ENCODE measurements at places on chromosomes 6 and 20. TPM values are rescaled to one million over a fixed set of nuclear protein-coding genes. Genes with fewer than 3 reads are reported as not detected.

DNA sequence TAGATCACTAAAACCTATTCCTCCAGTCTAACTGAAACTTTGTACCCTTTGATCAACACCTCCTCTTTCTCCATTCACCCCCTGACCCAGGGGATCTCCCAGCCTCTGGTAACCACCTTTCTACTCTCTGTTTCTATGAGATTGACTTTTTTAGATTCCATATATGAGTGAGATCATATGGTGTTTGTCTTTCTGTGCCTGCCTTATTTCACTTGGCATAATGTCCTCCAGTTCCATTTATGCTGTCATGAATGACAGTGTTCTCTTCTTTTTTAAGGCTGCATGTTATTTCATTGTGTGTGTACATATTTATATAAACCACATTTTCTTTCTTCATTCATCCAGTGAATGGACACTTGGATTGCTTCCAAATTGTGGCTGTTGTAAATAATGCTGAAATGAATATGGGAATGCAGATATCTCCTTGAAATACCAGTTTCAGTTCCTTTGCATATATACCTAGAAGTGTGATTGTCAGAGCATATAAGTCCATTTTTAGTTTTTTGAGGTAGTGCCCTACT lies 57.7 kb downstream of the DHX35 start:
- no peak overlapping the region for H3K27ac ChIP-seq
- no peak overlapping the region for H3K4me3 ChIP-seq

DNA sequence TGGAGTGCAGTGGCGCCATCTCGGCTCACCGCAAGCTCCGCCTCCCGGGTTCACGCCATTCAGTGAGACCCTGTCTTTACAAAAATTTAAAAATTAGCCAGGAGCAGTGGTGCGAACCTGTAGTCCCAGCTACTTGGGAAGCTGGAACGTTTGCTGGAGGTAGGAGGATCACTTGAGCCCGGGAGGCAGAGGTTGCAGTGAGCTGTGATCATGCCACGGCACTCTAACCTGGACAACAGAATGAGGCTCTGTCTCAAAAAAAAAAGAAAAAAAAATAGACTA lies 5.7 kb upstream of the PARD6B start:
- H3K27ac ChIP-seq, result peak overlapping the region; percentile 96
- no peaks in the 10 kb centered on the region for H3K27me3 ChIP-seq
- peaks cover 71% of the 10 kb centered on the region for H3K4me1 ChIP-seq

DNA sequence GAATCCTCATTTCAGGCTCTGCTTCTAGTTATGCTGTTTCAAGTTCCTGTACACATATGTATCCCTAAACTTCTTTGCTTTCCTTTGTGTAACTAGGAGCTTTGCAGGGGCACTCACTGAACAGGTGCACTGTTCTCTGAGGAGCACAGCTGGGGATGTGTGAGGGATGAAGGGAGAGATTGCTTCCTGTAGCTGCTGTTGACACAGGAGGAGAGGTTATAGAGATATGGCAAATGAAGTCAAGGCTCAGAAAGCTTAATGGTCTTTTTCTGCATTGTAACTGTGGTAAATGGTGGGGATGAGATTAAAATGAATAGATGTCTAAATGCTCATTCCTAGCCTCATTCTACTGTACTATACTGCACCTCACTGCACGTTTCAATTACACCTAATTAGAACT lies 454.3 kb downstream of the BTBD3 start:
- H3K4me1 ChIP-seq, result no peaks in the 10 kb centered on the region
- no peak overlapping the region for H3K4me3 ChIP-seq
- H3K36me3 ChIP-seq, result no peaks in the 10 kb centered on the region
- H3K27ac ChIP-seq, result no peak overlapping the region
- no peaks in the 10 kb centered on the region for H3K27me3 ChIP-seq
- DNase-seq, result no peak

GRCh38 chr6:20058912-20059311 lies 153.4 kb downstream of the MBOAT1 start:
- no peaks in the 10 kb centered on the region for H3K27me3 ChIP-seq
- H3K4me1 ChIP-seq, result no peaks in the 10 kb centered on the region
- no peak overlapping the region for H3K4me3 ChIP-seq
- no peaks in the 10 kb centered on the region for H3K36me3 ChIP-seq
- DNase-seq, result no peak

DNA sequence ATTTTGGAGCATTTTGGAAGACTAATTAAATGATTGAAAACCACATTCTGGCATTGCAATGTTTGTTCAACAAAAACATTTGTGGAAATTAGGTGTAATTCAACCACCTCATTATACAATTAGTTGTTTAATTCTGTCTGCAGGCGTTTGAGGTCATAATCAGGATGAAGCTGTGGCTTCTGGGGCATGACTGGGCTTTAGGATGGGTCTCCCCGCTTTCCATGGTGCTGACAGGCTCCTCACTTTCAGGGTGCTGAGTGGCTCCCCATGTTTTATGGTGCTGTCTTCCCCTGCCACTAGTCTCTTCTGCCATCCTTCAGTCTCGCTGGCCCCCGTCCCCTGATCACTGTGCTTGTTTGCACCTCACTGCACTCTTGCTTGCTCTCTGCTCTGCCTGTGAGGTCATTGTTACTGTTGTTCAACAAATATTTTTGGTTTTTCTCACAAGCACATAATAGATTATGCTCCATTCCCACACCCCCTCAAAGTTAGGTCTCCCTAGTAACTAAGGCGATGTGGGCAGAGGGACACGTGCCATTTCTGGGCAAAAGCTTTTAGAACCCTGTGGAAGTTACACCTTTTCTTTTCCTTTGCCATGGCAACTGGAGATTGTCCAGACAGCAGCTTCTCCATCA lies 25.4 kb upstream of the ZNF831 start:
- H3K36me3 ChIP-seq, result no peaks in the 10 kb centered on the region
- H3K27ac ChIP-seq, result no peak overlapping the region
- DNase-seq, result no peak
- no peak overlapping the region for H3K4me3 ChIP-seq

DNA sequence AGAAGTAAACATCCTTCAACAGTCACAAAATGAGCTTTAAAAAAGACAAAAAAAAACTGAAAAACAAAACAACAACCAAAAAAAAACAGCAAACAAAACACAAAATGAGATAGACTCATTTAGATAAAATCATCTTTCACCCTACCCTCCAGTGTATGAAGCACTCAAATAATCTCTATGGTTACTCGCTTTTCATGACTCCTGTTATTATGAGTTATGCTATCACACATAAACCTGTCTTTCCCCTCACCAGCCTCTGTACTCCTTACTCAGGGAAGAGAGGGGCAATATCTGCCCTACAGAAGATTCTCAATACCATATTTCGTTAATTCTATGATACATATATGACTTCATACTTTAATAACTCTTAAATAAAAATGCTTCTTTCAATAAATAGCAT lies 158.2 kb downstream of the TPBG start:
- no peak overlapping the region for H3K27ac ChIP-seq
- no peaks in the 10 kb centered on the region for H3K27me3 ChIP-seq
- H3K36me3 ChIP-seq, result no peaks in the 10 kb centered on the region
- H3K4me3 ChIP-seq, result no peak overlapping the region
- H3K4me1 ChIP-seq, result no peaks in the 10 kb centered on the region

DNA sequence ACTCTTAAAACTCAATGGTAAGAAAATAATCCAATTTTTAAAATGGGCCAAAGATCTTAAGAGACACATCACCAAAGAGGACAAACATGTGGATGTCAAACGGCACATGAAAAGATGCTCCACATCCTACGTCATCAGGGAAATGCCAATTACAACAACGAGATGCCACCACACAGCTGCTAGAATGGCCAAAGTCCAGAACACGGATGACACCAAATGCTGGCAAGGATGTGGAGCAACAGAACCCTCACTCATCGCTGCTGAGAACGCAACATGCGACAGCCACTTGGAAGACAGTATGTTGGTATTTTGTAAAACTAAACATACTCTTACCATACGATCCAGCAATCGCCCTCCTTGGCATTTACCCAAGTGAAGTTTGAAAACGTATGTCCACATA lies 132.8 kb upstream of the CDH4 start:
- H3K4me3 ChIP-seq, result no peak overlapping the region
- no peak overlapping the region for H3K27ac ChIP-seq
- no peak for DNase-seq

DNA sequence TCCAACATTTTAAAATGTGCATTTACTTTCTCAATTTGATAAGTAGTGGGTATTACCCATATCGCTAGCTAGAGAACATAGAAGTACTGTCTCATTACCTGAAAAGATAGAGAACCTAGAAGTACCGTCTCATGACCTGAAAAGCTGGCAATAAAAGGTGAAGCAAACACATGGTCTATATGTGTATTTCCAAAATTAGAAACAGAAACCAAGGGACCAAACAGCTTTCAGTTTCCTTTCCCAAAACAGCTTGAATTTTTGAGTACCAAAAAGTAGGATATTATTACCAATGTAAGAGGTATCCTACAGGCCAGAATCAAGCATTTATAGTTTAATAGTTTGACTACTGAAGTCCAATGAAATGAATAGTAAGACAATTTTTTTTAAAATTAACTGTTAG lies 77.2 kb downstream of the KIF13A start:
- DNase-seq, result no peak
- H3K27me3 ChIP-seq, result no peaks in the 10 kb centered on the region
- H3K36me3 ChIP-seq, result no peaks in the 10 kb centered on the region
- peaks cover 7% of the 10 kb centered on the region for H3K4me1 ChIP-seq

GRCh38 chr6:158805698-158806377 lies 13.3 kb downstream of the EZR start:
- H3K36me3 ChIP-seq, result 0 out of 2 replicates have a peak, but pooled peaks cover 6% of the 10 kb centered on the region
- DNase-seq, result no peak
- no peaks in the 10 kb centered on the region for H3K27me3 ChIP-seq
- peak overlapping the region; percentile 92 for H3K27ac ChIP-seq
- no peak overlapping the region for H3K4me3 ChIP-seq

- no peaks in the 10 kb centered on the region for H3K36me3 ChIP-seq
- no peak overlapping the region for H3K27ac ChIP-seq
- no peaks in the 10 kb centered on the region for H3K4me1 ChIP-seq
- no peaks in the 10 kb centered on the region for H3K27me3 ChIP-seq
- no peak overlapping the region for H3K4me3 ChIP-seq
Observed at GRCh38 chr6:119626884-119627619, 277.5 kb upstream of the MAN1A1 start.

GRCh38 chr6:85283436-85283835 lies 166.4 kb upstream of the NT5E start:
- no peak for DNase-seq
- no peak overlapping the region for H3K4me3 ChIP-seq
- no peaks in the 10 kb centered on the region for H3K36me3 ChIP-seq
- H3K4me1 ChIP-seq, result no peaks in the 10 kb centered on the region
- peaks cover 5% of the 10 kb centered on the region for H3K27me3 ChIP-seq

DNA sequence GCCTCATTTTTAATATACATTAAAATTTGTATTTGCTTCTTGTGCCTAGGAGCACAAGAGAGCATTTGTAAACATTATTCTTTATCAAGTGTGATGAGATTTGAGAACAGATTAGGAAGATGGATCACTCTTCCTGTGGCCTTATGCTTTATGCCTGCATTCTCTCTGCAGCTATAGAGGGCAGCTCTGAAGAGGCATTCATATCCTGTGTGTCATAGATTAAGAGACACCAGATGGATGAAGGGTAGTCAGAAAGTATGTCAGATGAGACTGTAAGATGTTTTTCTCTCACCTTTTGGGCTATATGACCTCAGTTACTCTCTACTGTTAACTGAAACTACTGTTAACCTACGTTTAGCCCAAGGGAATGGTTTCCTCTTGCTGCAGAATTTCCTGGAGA lies 61.4 kb downstream of the DNAH8 start:
- H3K4me1 ChIP-seq, result no peaks in the 10 kb centered on the region
- DNase-seq, result no peak
- H3K4me3 ChIP-seq, result no peak overlapping the region
- H3K27me3 ChIP-seq, result no peaks in the 10 kb centered on the region
- H3K27ac ChIP-seq, result no peak overlapping the region

DNA sequence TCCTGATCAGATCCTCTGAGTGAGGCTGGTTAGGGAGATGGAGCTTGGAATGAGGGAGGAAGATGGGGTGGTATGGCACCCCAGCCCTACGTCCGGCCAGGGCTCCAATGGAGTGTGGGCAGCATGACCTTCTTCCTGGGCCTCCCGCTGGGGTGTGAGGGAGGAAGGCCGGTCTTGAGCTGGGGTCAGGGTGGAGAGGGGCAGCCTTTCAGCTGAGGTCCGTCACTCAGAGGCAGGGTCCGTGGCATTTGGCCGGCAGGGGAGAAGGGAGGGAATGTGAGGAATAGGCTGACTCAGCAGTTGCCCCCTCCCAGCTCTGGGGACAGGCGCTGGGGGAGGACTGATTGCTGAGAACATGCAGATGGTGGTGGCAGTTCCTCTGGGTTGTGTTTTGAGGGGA lies 25.5 kb upstream of the VEGFA start:
- no peaks in the 10 kb centered on the region for H3K4me1 ChIP-seq
- no peaks in the 10 kb centered on the region for H3K36me3 ChIP-seq
- H3K27me3 ChIP-seq, result no peaks in the 10 kb centered on the region
- DNase-seq, result no peak

DNA sequence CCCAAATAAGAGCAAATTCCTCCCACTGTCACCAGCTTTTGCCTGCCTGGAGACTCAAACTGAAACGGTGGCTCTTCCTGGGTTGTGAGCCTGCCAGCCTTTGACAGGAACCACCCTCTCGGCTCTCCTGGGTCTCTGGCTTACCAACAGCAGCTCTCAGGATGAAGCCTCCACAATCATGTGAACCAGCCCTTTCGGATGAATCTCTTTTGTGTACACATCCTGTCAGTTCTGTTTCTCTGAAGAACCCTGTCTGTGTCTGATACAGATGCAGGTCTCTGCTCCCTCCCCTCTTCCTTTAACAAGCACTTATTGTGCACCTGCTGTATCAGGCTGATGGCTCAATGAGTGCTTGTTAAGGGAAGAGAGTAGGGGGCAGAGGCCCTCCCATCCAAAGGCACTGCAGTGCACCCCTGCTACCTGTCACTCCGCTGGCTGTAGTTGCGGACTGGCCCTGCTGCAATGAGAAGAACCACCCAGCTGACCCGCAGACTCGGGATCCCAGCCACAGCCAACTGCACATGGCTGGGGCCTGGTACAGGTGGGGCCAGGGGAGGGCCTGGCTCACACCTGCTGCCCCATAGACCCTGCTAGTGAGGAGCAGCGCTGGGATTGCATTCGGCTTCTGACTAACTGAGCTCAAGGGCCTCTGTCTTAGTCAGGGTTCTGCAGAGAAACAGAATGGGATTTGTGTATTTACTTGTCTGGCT lies 120.1 kb upstream of the PMEPA1 start:
- no peak overlapping the region for H3K27ac ChIP-seq
- no peaks in the 10 kb centered on the region for H3K4me1 ChIP-seq
- no peak for DNase-seq
- H3K36me3 ChIP-seq, result no peaks in the 10 kb centered on the region
- H3K4me3 ChIP-seq, result no peak overlapping the region
- H3K27me3 ChIP-seq, result peaks cover 28% of the 10 kb centered on the region

- peaks cover 12% of the 10 kb centered on the region for H3K4me1 ChIP-seq
- no peak overlapping the region for H3K27ac ChIP-seq
- H3K4me3 ChIP-seq, result no peak overlapping the region
- no peak for DNase-seq
- H3K27me3 ChIP-seq, result no peaks in the 10 kb centered on the region
Observed at GRCh38 chr6:3749067-3749841, 2.3 kb downstream of the PXDC1 start.

The BPIFA1 gene
- not detected for total RNA-seq

The PTCHD4 gene
- total RNA-seq, result 1.1 TPM

The PPP1R16B gene
- 0.52 TPM for total RNA-seq

The BEND3 gene
- total RNA-seq, result 6.3 TPM

The PHACTR3 gene
- not detected for total RNA-seq
